Osteocyte (in vitro differentiated cells): ENCODE measurements at places on chromosomes 11 and 22. TPM values are rescaled to one million over a fixed set of nuclear protein-coding genes. Genes with fewer than 3 reads are reported as not detected.

- no peaks in the 10 kb centered on the region for H3K36me3 ChIP-seq
- peaks cover 34% of the 10 kb centered on the region for H3K4me1 ChIP-seq
- no peak overlapping the region for H3K4me3 ChIP-seq
- peak overlapping the region; percentile 95 for H3K27ac ChIP-seq
These were observed 11.6 kb downstream of the PRR33 start for GRCh38 chr11:1879941-1880720.

DNA sequence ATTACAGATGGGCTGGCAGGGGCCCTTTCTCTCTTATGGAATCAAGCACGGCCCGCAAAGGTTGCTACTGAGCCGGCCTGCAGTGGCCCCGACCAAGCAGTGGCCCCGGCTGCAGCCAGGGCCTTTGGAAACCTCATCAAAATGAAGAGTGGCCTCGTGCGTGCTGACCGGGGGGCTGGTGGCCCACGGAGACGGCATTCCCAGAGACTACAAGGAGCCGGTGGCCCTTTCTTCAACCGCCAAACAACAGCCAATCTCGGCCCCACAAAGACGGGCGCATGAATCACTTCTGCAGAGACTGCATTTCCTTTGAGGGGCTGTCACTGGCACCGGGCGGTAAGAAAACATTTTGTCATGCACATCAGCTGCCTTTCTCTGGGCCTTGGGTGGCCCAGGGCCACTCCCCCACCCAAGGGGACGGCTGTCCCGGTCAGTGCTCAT, 43.1 kb upstream of the FGF3 start:
- no peaks in the 10 kb centered on the region for H3K36me3 ChIP-seq
- H3K27me3 ChIP-seq = peaks cover 55% of the 10 kb centered on the region
- no peak overlapping the region for H3K4me3 ChIP-seq
- H3K4me1 ChIP-seq = no peaks in the 10 kb centered on the region
- no peak for DNase-seq

GRCh38 chr11:57357856-57358255, 19.7 kb downstream of the P2RX3 start:
- H3K27me3 ChIP-seq = peaks cover 29% of the 10 kb centered on the region
- DNase-seq = no peak
- peaks cover 3% of the 10 kb centered on the region for H3K4me1 ChIP-seq

DNA sequence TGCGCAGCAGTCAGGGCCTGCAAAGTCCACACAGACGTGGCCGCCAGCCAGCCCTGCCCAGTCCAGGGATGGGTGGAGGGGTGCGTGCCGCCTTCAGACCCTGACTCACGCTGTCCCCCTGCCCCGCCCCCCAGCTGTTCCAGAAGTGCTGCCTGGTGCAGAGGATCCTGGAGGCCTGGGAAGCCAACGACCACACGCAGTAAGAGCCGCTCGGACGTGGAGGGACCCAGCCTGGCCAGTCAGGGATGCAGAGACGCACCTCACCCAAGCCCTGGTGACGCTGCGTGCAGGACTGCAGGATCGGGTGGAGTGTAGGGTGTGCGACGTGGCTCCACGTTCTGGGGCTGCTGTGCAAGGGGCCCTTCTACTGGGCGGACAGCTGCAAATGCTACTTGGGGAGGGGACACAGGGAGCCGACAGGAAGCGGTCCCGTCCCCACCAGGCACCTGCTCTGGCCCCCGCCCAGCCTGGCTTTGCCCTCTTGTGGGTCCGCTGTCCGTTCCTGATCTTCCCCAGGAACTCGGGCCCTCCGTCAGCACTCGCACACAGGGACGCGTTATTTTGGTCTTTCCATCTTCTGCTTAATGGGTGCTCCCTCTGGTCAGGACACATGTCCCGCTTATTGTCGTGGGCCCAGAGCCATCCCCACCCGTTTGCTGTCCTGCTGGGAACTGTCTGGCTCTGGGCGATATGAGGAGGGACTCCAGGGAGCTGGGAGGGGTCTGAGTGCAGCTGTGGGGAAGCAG, 42.5 kb downstream of the SBF1 start:
- no peaks in the 10 kb centered on the region for H3K27me3 ChIP-seq
- H3K36me3 ChIP-seq = peaks cover 32% of the 10 kb centered on the region
- H3K4me3 ChIP-seq = no peak overlapping the region
- H3K27ac ChIP-seq = no peak overlapping the region
- H3K4me1 ChIP-seq = no peaks in the 10 kb centered on the region

GRCh38 chr11:119258983-119259382, 52.8 kb downstream of the CBL start:
- H3K4me1 ChIP-seq = peaks cover 4% of the 10 kb centered on the region
- no peak overlapping the region for H3K4me3 ChIP-seq
- no peak overlapping the region for H3K27ac ChIP-seq
- H3K36me3 ChIP-seq = peaks cover 5% of the 10 kb centered on the region
- H3K27me3 ChIP-seq = no peaks in the 10 kb centered on the region
- no peak for DNase-seq

DNA sequence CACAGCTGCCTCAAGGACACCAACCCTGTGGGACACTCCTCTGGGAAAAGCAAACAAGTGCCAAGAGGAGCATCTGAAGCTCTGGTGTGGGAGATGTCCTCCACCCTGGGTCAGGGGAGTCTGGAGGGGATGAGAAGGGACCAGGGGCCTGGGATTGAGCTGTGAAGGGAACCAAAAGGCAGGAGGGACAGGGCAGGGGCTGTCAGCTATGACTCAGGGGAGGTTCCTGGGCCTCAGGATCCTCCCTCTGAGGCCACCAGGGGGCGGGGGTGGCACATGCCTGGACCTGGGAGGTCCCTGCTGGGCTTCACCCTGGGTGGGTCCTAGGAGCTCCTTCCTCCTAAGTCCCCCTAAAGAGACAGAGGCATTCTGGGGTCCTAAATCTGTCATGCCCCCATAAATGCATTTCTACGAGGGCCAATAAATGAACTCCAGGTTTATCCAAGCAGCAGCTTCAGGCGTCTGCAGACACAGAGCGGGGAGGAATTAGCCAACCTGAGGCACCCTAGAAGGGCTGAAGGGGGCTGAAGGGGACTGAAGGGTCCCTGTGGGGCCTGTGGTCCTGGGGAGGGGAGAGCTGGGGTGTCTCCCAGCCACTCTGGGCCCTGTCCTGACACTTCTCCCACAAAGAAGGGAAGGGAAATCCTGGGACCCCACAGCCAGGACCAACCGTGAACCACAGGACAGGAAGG, 31.9 kb upstream of the IGLL5 start:
- H3K4me3 ChIP-seq = no peak overlapping the region
- H3K27ac ChIP-seq = no peak overlapping the region

GRCh38 chr11:11992257-11993212, 15.9 kb downstream of the DKK3 start:
- no peak for DNase-seq
- H3K36me3 ChIP-seq = peaks cover 24% of the 10 kb centered on the region
- no peaks in the 10 kb centered on the region for H3K27me3 ChIP-seq
- H3K4me3 ChIP-seq = no peak overlapping the region
- H3K4me1 ChIP-seq = peaks cover 92% of the 10 kb centered on the region

DNA sequence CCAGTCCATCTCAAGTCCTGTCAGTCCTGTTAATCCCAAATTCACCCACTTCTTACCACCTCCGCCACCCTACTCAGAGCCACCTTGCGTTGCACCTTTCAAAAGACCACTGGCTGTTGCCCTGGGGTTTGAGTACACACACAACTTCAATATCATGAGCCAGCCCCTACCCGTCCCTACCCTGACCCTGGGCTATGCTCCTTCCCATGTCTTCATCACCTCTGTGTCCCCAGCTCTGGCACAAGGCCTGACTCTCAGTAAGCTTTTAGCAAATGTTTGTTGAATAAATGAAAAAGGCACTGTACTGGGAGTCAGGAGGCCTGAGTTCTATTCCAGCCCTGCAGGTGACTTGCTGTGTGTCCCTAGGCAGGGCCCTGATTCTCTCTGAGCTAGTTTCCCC, 26.5 kb downstream of the OTOG start:
- peaks cover 6% of the 10 kb centered on the region for H3K27me3 ChIP-seq
- H3K4me1 ChIP-seq = no peaks in the 10 kb centered on the region
- no peaks in the 10 kb centered on the region for H3K36me3 ChIP-seq

DNA sequence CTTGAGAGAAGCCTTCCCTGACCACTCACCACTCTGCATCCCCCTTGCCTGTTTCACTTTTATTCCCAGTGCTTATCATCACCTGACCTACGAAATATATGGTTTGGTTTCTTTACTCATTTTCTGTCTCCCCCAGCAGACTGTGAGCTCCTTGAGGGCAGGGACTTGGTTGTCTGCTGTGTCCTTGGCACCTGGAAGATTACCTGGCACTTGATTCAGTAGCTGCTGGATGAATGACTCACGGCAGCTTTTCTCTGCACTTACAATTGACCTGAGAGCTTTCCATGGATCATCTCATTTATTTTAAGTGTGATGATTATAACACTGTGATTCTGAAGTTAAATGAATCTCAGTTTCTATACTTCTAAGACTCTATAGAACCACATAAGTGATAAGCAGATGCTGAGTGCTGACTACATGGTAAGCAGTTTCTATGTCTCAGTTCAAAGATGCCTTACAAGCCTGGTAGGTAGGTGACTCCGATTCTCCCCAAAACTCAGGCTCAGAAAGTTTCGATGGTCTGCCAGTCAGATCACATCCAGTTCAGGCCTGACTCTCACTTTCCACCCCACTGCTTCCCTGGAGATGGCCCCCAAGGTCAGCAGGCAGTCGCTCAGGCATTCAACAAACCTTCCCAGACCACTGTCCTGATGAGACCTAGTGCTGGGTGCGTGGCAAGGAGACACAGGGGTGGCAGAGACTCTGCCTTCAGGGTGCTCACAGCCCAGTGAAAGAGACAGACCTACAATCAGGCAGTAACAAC, 11.6 kb downstream of the IL2RB start:
- no peak overlapping the region for H3K27ac ChIP-seq
- no peak overlapping the region for H3K4me3 ChIP-seq
- no peaks in the 10 kb centered on the region for H3K4me1 ChIP-seq
- no peak for DNase-seq

DNA sequence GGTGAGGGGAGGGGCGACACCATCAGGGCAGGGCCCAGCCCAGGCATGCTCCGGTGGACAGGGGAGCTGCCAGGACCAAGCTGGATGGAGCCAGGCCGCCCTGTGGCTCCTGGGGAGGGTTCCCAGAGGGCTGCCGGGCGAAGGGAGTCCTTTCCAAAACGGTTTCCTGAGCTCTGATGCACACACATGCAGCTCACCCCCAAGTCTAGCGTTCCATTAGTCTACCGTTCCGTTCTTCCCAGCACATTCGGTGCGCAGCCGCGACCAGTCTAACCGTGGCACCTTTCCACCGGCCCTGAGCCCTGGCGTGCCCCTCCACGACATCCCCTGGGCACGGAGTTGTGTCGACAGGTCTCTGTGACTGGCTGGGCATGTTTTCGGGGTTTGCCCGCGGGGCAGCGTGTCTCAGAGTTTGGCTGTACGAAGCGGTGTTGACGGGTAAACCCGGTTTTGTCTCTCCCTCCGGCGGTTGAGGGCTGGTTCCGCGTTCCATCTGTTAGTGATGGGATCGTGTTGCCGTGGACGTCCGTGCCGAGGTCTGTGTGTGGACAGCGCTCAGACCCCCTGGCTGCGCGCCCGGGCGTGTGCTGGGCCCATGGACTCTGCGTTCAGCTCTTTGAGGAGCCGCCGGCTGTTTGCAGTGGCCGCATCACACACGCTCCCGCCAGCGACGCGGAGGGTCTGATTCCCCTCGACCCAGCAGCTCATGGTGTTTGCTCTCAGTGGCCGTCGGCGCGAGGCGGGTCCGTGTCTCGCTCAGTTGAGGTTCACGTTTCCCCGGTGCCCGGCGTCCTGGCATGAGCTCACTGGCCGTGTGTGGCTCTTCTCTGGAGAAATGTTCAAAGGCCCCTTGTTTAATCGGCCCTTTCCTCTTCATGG, 121.2 kb downstream of the IGLL1 start:
- no peaks in the 10 kb centered on the region for H3K36me3 ChIP-seq
- H3K4me3 ChIP-seq = no peak overlapping the region
- H3K4me1 ChIP-seq = peaks cover 1% of the 10 kb centered on the region
- DNase-seq = no peak
- peaks cover 26% of the 10 kb centered on the region for H3K27me3 ChIP-seq

DNA sequence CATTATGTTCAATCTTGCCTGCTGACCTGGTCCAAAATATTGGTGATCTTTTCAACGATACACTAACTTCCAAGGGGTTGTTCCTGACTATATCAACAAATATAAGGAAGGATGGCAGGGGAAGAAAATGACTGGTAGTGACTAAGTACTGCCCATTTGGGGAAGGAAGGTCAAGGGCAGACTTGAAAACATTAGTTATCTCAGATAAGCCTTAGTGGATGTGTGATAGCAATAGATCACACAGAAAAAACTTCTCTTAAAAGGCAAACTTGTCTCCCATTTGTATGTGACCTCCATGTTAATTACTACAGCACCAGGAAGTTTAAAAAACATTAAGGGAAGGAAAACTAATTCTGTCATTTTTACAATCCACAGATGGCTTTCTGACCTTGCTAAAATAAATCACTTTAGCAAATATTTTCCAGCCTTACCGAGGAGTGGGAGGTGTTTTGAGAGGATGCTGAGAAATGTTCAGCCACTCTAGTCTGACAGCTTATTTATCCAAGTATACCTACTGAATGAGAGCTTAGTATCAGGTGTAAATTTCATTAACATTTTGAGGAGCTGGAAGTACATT, 88.2 kb upstream of the DDI1 start:
- DNase-seq = no peak
- H3K27ac ChIP-seq = no peak overlapping the region
- peaks cover 14% of the 10 kb centered on the region for H3K4me1 ChIP-seq
- no peak overlapping the region for H3K4me3 ChIP-seq
- H3K36me3 ChIP-seq = no peaks in the 10 kb centered on the region

- peaks cover 25% of the 10 kb centered on the region for H3K4me1 ChIP-seq
- peak overlapping the region; percentile 59 for H3K27ac ChIP-seq
- H3K27me3 ChIP-seq = no peaks in the 10 kb centered on the region
- no peak overlapping the region for H3K4me3 ChIP-seq
These were observed 346.6 kb downstream of the AASDHPPT start for GRCh38 chr11:106424111-106424510.

DNA sequence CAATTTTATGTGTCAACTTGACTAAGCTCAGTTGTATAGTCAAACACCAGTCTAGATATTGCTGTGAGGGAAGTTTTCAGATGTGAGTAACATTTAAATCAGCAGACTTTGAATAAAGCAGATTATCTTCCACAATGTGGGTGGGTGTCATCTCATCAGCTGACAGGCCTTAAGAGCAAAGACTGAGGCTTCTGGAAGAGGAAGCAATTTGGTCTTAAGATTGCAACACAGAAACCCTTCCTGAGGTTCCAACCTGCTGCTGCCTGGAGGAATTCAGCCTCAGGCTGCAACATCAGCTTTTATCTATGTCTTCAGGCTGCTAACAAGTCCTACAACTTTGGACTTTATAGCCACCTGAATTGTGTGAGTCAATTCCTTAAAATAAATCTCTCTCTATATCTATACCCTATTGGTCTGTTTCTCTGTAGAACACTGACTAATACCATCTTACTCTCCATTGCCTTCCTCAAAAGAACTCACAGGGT, 277.2 kb upstream of the PLET1 start:
- peaks cover 9% of the 10 kb centered on the region for H3K4me1 ChIP-seq
- no peak for DNase-seq
- H3K4me3 ChIP-seq = no peak overlapping the region

- peaks cover 2% of the 10 kb centered on the region for H3K36me3 ChIP-seq
- H3K27ac ChIP-seq = no peak overlapping the region
- no peak for DNase-seq
- peaks cover 3% of the 10 kb centered on the region for H3K27me3 ChIP-seq
- no peaks in the 10 kb centered on the region for H3K4me1 ChIP-seq
These were observed 155.6 kb upstream of the NCAM1 start for GRCh38 chr11:112805658-112806057.

The TMEM191B gene
- 0.70 TPM in 1 of 2 replicates, not detected in the other for total RNA-seq

The PGA4 gene
- total RNA-seq = not detected in 2 replicates

The PNPLA2 gene
- total RNA-seq = 83.8 and 96.4 TPM in 2 replicates

The TEX54 gene
- not detected in 2 replicates for total RNA-seq

The CHKB gene
- 75.4 and 79.9 TPM in 2 replicates for total RNA-seq
